ENCODE measurements at places on chromosomes 2 and 18.
A peak's percentile ranks its signal among the peaks of the same experiment; 100 is the strongest.

DNA sequence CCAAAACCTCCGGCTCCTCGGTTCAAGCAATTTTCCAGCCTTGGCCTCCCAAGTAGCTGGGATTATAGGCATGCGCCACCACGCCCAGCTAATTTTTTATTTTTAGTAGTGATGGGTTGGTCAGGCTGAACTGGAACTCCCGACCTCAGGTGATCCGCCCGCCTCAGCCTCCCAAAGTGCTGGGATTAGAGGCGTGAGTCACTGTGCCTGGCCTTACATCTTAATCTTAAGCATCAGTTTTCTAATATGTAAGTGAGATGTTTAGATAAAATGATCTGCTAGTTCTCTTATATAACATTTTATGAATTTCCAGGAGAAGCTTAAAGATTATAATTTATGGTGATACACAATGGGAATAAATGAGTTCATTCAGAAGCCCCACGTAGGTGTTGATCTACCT, 69.2 kb downstream of the SPTBN1 start:
- no peaks in the 10 kb centered on the region for H3K27me3 ChIP-seq
- no peak overlapping the region for H3K27ac ChIP-seq
- no peaks in the 10 kb centered on the region for H3K36me3 ChIP-seq
- H3K4me3 ChIP-seq: no peak overlapping the region
- no peak for DNase-seq

GRCh38 chr2:186927867-186928191, 78.9 kb upstream of the ZSWIM2 start:
- no peaks in the 10 kb centered on the region for H3K36me3 ChIP-seq
- H3K27me3 ChIP-seq: no peaks in the 10 kb centered on the region
- no peak for DNase-seq
- no peak overlapping the region for H3K4me3 ChIP-seq

DNA sequence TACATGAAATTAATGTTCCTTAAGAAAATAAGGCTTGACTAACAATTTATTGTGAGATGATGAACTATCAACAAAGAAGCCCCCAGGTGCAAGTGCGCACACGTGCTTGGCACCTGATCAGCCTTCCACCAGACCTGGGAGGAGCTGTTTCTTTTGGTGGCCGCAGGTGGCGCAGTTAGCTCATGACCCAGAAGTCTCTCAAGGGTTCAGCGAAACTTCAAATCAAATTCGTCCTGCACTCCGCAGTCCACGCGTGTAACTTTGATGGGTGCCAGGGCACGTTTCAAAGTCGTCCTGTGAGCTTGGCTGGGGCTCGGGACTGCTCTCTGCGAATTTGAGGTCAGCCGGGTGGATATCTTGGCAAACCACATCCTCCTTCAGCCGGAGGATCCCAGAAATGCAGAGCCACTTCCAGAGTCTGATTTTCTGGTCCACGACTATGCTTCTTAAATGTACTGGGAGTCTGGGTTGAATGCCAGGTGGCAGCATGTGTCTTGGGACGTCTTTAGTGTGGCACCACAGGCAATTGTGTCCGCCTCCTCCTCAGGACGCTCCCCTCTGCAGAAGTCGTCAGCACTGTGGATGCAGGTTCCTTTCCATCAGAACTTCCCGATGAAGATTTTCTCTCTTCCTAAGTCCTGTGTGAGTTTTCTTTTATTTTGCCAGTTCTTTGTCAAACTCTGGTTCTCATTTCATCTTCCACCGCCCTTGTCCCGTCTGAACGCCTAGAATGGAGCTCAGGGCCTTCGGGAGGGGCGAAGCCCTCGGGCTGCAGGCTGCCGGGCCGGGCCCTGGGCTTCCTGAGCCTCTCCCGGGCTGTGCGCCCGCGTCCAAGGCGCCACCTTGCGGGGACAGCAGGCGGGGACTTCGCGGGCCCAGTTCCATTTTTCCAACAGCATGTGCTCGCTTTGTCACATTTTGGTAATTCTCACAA, 61.3 kb upstream of the RAPGEF4 start:
- no peaks in the 10 kb centered on the region for H3K4me1 ChIP-seq
- H3K36me3 ChIP-seq: no peaks in the 10 kb centered on the region
- no peaks in the 10 kb centered on the region for H3K27me3 ChIP-seq
- no peak overlapping the region for H3K4me3 ChIP-seq
- peak; percentile 60 for DNase-seq

- H3K4me1 ChIP-seq: no peaks in the 10 kb centered on the region
- no peaks in the 10 kb centered on the region for H3K27me3 ChIP-seq
- no peaks in the 10 kb centered on the region for H3K36me3 ChIP-seq
- H3K27ac ChIP-seq: no peak overlapping the region
- H3K4me3 ChIP-seq: no peak overlapping the region
- DNase-seq: no peak
Observed at GRCh38 chr2:237195396-237196120, 109.9 kb downstream of the COPS8 start.

DNA sequence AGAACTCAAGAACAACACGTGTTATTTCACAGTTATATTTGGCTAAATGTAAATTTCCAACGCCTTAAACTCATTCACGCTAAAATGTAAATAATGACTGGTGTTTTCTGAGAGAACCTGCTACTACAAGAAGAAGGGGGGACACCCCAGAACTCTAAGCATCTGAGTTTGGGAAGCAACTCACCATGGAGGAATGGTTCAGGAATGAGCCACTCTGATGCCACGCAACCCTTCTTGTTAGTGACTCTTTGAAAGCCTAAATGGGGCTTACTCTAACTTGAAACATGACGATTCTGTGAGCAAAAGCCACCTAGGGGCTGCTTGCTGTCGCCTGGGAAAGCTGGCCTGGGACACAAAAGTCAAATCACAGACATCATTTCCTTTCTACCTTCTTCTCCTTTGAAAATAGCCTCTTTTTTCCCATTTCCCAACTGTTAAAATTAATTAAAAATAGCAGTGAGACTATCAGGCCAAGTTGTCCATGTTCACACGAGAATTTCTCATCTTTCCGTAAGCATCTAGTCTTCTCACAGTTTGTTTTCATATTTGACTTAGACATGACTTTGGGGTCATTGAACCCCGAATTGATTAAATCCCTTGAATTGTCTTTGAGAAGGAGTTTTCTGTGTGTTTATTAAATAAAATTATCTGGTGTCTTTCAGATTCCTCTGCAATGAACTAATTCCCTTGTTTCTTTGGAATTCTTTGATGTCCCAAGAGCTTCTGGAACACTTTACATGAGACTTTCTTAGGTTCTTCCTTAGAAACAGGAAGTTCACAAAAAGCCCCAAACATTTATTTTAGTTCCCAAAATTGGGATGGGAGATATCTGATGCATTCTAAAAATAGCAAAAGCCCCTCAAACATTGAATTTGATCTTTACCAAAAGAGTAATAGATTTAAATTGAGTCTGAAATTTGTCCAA, 75.5 kb upstream of the CABLES1 start:
- no peaks in the 10 kb centered on the region for H3K4me1 ChIP-seq
- DNase-seq: no peak
- no peaks in the 10 kb centered on the region for H3K36me3 ChIP-seq
- no peak overlapping the region for H3K27ac ChIP-seq

DNA sequence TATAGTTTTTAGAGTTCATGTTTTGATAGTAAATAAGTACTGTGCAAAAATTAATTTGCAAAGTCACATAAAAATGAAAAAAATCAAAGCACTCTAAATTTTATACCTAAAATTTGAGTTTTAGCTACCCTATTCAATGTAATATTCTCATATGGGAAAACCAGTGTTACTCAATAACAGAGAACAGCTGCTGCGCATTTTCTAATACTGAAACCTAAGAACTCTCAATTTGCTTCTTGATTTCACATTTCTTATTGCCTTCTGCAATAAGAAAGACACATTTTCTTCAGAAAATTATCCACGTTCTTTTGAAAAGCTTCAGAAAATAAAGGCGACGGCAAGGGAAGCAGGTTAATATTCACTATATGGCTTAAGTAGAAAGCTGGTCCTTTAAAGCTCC, 199.1 kb upstream of the CCDC150 start:
- no peak for DNase-seq
- no peaks in the 10 kb centered on the region for H3K36me3 ChIP-seq
- no peak overlapping the region for H3K27ac ChIP-seq
- no peaks in the 10 kb centered on the region for H3K27me3 ChIP-seq
- no peak overlapping the region for H3K4me3 ChIP-seq

DNA sequence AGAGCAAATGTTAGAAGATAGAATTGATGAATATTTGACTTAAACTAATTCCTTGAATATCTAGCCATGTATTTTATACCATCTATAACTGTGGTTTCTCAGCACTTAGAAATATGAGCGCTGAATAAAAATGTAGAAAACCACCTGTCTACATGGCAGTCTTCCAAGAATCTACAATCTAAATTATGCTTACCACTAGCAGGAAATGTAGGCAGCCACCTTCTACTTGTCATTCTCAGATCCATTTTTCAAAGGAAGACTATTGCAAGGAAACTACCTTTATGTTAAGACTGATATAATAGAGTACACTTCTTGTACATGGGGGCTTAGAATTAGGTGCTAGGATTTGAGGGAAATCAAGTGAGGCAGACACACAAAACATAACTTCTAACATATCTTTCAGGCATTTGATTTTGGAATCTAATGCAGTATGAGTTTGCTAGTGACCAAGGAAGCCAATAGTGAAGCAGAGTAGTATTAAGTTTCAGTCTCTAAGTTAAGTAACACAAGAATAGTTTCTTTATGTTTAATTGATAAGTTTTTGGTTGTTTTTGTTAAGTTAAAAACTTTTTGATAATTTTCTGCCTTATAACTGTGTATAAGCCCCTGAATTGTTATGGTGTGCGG, 175.9 kb upstream of the ITGA4 start:
- H3K27ac ChIP-seq: no peak overlapping the region
- no peak overlapping the region for H3K4me3 ChIP-seq
- DNase-seq: no peak
- H3K27me3 ChIP-seq: no peaks in the 10 kb centered on the region

- DNase-seq: no peak
- H3K4me3 ChIP-seq: no peak overlapping the region
- no peak overlapping the region for H3K27ac ChIP-seq
- H3K4me1 ChIP-seq: no peaks in the 10 kb centered on the region
- H3K36me3 ChIP-seq: no peaks in the 10 kb centered on the region
Observed at GRCh38 chr18:48575301-48575657, 36.4 kb downstream of the CTIF start.

- no peak overlapping the region for H3K4me3 ChIP-seq
- H3K27me3 ChIP-seq: no peaks in the 10 kb centered on the region
Observed at GRCh38 chr2:705971-706511, 28.8 kb upstream of the TMEM18 start.

- no peak overlapping the region for H3K27ac ChIP-seq
- no peak overlapping the region for H3K4me3 ChIP-seq
- no peaks in the 10 kb centered on the region for H3K27me3 ChIP-seq
- H3K36me3 ChIP-seq: no peaks in the 10 kb centered on the region
Observed at GRCh38 chr2:219836647-219837177, 209.3 kb downstream of the SLC4A3 start.
